Fibroblast of skin of back (primary cell): ENCODE measurements at places on chromosomes 13 and 19.
A peak's percentile ranks its signal among the peaks of the same experiment; 100 is the strongest.

DNA sequence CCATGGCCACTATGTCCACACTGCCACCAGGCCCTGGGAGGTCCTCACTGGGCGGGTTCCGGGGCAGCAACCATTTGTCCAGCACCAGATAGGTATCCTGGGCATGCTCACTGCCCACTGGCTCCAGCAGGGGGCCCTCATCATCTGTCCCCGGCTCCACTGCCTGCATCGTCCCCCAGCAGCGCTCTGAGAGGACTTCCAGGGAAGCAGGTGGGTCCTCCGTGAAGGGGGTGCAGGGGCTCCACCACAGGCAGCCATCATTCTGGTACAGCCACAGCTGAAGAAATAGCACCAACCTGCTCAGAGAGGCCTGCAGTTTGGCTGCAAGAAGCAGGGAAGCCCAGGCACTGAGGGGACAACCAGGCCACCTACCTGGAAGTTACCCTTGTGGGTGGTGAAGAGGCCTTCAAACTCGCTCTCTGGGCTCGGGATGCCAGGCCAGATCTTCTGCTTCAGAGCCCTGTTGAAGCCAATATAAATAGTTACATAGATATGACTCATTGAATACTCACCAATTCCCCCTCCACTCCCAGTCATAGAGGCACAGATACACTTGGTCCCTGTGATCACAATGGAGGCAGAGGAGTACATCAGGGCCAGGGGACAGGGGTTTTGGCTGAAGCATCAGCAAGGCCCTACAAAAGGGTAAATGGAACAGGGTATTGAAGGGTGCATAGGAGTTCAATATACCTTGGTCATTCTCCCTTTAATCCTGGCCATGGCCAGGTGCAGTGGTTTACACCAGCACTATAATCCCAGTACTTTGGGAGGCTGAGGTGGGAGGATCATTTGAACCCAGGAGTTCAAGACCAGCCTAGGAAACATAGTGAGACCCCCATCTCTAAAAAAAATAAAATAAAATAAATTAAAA lies 4.1 kb downstream of the SWSAP1 start:
- peak; percentile 91 for DNase-seq

GRCh38 chr13:75390229-75390628 lies 91.7 kb downstream of the TBC1D4 start:
- no peak for DNase-seq

DNA sequence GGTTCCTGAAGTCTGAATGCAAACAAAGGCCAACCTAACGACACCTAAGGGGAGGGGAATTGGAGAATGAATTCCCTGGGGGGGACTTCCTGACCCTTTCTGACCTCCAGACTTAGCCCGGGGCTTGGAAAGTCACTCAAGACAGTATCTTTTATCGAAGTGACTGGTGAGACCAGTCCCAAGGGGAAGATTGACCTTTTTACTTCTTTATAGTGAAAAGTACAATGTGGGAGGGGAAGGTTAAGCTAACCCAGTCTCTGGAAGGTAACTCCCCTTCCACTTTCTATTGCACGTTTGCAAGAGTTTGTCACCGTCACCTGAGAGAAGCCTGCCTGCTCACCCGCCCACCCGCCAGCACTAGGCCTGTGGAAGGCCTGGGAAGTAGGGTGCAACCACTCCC lies 111.9 kb downstream of the EFNB2 start:
- no peak for DNase-seq

DNA sequence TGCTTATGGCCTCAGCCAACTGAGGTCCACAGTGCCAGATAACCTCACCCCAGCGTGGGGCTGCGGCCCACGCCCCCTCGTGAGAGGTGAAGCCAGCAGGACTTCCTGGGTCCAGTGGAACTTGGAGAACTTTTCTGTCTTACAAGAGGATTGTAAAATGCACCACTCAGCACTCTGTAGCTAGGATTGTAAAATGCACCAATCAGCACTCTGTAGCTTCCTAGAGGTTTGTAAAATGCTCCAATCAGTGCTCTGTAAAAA lies 109.1 kb downstream of the AKAP11 start:
- DNase-seq, result no peak

GRCh38 chr13:81540777-81541176 lies 1199.9 kb upstream of the SPRY2 start:
- no peak for DNase-seq

- no peak for DNase-seq
These were observed 606.8 kb downstream of the DACH1 start for GRCh38 chr13:71260246-71260645.

- DNase-seq, result no peak
These were observed 102.3 kb upstream of the POSTN start for GRCh38 chr13:37700887-37701286.

DNA sequence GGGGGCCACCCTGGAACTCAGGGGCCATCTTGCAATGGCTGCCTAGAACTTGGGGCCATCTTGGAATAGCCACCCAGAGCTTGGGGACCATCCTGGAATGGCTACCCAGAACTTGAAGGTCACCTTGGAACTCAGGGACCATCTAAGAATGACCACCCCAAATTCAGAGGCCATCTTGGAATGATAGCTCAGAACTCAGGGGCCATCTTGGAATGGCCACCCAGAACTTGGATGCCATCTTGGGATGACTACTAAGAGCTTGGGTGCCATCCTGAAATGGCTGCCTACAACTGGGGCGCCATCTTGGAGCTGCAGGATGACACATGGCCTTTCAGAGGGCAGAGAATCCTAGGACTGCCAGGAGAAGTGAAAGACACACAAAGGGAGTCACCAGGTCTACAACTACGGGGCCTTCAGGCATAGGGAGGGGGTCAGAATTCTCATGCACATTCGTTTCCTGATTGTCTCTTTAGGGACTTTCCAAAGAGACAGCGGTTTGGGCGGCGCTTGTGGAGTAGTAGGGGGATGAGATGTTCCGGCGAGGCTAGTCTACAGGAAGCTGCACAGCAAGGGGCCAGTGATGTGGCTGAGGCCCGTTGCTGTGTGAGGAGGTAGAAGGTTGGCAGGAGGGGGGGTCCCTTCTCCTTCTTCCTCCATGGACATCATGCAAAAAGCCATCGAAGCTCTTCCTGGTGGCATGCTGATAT lies 125.0 kb downstream of the IER2 start:
- no peak for DNase-seq

- DNase-seq, result no peak
These were observed 261.3 kb downstream of the DACH1 start for GRCh38 chr13:71605744-71606143.

DNA sequence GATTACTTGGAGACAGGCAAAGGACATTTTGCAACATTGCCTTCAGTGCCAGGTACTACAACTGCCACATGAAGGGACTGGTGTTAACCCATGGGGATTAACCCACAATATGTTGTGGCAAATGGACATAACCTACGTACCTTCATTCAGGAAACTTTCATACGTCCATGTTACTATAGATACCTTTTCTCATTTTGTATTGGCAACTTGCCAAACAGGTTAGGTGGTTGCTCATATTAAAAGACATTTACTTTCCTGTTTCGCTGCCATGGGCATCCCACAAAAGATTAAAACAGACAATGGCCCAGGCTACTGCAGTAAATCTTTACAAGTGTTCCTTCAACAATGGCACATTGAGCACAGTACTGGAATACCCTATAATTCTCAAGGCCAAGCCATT lies 925.3 kb downstream of the SLITRK6 start:
- DNase-seq, result no peak

DNA sequence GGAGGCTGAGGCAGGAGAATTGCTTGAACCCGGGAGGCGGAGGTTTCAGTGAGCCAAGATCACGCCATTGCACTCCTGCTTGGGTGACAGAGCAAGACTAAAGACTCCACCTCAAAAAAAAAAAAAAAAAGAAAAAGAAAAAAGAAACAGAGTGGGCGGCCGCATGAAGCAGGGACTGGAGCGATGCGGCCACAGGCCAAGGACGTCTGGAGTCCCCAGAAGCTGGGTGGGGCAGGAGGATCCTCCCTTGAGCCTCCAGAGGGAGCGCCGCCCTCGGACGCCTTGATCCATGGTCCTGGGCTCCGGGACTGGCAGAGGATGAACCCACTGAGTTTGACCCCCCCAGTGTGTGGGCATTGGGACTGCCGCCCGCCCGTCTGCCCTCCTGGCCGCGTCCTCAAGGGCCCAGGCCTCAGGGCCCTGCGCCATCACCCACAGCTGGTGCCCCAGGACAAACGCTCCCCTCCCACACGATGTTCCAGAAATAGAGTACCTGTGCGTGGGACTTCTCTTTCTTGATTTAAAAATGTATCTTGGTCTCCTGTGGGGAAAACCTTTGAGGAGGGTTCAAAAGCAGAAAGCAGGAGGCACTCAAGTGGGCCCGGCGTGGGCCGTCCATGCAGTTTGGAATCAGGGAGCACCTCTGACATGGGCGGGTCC lies 15.5 kb downstream of the BTBD2 start:
- DNase-seq, result no peak

DNA sequence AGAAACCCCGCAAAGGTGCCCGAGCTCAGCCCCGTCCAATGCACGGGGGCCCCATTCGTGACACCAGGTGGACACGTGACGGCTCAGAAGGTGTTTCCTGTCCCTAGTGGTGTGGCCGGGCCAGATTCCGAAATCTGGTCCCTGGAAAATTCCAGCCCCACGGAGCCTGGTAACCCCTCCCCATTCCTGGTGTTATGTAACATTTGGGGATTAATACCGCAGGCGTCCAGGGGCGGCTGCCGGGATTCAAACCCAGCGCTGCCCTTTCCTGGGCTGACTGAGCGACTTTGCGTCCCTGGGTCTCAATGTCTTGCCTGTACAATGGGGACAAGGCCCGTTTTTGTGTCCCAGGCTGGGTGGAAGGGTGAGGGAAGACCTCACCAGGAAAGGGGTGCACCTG lies 1.0 kb upstream of the PLK5 start:
- DNase-seq, result no peak

DNA sequence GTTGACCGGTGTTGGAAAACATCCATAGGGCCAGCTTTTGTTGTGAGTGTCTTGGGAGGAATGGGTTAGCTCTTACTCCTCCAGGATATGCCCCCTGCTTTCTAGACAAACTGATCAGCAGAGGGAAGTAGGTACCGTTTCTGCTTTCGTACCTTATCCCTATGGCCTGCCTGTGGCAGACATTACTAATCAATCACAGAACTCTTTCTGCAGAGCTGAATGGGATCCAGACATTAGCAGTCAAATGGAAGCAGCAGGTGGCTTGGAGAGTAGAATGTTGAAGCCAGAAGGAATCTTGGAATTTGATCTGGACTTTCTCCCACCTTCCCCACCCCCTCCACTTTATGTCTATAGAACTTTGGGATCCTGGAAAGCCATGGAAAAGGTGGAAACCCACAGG lies 17.1 kb downstream of the NWD1 start:
- DNase-seq, result no peak

GRCh38 chr13:42894765-42895243 lies 97.2 kb downstream of the EPSTI1 start:
- peak; percentile 66 for DNase-seq

GRCh38 chr19:30065680-30066606 lies 123.9 kb downstream of the URI1 start:
- no peak for DNase-seq

DNA sequence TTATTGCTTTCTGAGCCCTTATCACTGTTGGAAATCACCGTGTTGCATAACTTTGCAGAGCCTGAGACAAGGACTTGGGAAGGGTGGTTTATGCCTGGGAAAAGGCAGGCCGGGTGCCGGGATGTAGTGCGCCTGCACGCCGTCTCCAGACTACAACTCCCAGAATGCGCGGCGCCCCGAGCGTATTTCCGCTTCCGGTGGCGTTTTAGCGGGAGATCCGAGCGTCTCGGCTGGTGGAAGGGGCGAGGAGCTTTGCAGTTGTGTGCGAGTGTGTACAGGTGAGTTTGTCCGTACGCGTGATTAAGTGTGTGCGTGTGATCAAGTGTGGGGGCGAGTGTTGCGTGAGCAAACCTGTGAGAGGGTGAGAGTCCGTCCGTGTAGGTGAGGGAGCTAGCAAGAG lies 75.4 kb downstream of the PEG3 start:
- peak; percentile 38 for DNase-seq

GRCh38 chr19:43872547-43873336 lies 45.6 kb downstream of the ZNF283 start:
- DNase-seq, result peak; percentile 31

- DNase-seq, result peak; percentile 40
These were observed 2448.7 kb upstream of the PCDH20 start for GRCh38 chr13:63864171-63864902.

- no peak for DNase-seq
These were observed 1.3 kb downstream of the MED4 start for GRCh38 chr13:48093588-48093987.

- peak; percentile 2 for DNase-seq
These were observed 44.6 kb downstream of the DPY19L3 start for GRCh38 chr19:32450217-32450616.

- no peak for DNase-seq
These were observed 1195.0 kb downstream of the SLITRK5 start for GRCh38 chr13:88866195-88866594.

DNA sequence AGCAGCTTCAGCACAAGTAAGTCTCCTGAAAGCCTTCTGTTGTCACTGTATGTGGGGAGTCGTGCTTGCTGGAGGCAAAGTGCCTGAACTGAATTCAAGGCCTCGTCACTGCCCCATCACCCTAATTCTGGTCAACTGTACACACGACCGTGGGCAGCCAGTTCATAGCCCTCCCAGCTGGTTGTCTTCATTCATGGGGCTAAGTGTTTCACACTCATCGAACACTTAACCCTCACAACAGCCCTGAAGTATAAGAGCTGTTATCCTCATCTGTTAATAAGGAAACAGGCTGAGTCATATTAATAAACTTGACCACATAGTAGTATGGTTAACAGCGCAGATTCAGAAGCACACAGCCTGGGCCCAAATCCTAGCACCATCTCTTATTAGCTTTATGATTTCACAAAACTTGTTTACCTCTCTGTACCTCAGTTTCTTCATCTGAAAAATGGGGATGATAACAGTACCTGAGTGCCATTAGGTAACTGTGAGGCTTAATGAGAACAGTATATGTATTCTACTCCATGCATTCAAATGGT lies 66.7 kb downstream of the CDADC1 start:
- DNase-seq, result peak; percentile 31

GRCh38 chr13:114166381-114167131 lies 12.5 kb upstream of the CFAP97D2 start:
- DNase-seq, result no peak

DNA sequence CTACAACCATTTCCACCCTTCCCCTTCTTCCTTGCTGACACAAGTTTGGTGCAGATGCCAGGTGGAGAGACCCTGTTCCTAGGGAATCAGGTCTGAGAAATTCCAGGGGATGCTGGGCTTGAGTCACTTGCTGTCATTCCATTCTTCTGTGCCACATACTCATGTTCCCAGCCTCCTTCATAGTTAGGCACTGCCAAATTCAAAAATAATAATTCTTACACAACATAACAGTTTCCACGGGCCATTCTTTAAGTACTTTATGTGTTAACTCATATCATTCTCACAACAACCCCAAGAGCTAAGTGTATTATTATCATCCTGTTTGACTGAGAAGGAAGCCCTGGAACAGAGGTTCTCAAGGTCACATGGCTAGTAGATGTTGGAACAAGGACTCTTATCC lies 27.1 kb upstream of the POMP start:
- peak; percentile 69 for DNase-seq

- no peak for DNase-seq
These were observed 435.0 kb upstream of the KLF12 start for GRCh38 chr13:74569251-74569650.

- DNase-seq, result no peak
These were observed 200.6 kb downstream of the LHFPL6 start for GRCh38 chr13:39402221-39402970.

- peak; percentile 29 for DNase-seq
These were observed 14.2 kb downstream of the ONECUT3 start for GRCh38 chr19:1767464-1767933.
